Glutamatergic neuron (in vitro differentiated cells): ENCODE measurements at places on chromosomes 5 and 9. TPM values are rescaled to one million over a fixed set of nuclear protein-coding genes. Genes with fewer than 3 reads are reported as not detected.

The SPATA31C1 gene
- not detected for total RNA-seq

The NR5A1 gene
- not detected for total RNA-seq

The TAF11L10 gene
- total RNA-seq: 0.83 TPM

GRCh38 chr5:2241842-2242241 lies 359.1 kb upstream of the IRX4 start:
- DNase-seq: peak; percentile 78

DNA sequence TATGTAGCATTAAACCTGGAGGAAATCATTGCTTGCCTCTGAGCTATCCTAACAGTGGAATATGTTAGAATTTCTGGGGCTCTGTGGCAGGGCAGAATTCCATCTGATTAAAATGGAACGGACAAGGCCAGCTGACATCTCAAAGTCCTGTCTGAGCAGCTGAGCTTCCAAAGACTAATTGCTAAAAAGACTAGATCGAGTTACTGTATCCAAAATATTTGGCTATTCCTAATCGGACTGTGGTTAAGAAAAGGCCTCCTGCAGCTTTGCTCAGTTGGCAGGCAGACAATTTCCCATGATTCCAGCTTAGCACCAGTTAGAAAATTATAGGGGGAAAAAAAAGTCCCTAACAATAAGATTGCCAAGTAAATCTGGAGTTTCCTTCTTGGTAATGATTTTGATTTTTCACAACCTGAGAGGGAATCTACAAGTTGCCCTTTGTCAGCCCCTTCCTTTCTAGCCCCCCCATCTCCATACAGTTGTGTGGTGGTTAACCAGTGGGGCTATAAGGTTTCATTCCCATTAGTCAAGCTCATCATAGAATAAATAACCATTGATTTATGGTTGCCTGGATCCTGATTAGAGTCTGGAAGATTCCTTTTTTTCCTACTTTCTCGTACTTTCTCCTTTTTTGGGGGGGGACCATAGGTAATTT lies 26.4 kb downstream of the PTGR1 start:
- DNase-seq: no peak

DNA sequence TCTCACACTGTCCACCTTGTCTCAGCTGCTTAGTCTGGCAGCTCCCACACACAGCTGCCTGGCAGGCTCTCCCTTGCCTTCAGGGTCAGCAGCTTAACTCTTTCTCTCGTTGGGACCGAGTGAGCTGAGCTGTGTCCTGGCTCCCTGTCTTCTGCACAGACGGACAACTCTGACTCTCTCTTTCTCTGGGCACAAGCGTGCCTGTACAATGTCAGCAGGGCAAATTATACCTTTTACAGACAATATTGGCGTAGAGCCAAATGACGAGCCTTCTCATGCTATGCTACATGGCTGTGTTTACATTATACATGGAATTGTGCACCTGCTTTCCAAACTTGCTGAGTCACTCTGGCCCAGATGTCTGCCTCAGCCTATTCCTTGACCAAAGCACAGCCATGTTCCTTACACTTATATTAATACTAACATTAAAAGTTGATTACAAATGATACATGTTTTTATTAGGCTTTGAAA lies 188.6 kb downstream of the CYLC2 start:
- DNase-seq: no peak

- DNase-seq: peak; percentile 5
Observed at GRCh38 chr5:134133188-134133994, 18.9 kb downstream of the TCF7 start.

DNA sequence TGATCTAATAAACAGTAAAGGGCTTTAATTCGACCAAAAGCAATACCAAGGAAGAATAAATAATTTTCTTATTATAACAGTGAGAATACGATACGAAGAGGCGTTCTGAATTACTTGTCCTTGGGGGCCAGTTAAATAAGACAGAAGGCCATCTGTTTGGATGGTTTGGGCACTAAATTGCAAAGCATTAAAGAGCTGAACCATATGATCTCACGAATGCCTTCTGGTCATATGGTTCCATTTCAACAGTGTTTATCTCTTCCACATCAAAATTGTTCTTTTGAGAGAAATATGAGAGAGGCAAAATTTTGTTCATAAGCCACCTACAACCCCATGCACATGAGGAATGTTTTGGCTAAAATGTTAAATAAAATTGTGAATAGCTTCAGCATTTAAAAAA lies 605.4 kb downstream of the PTPRD start:
- DNase-seq: no peak

- DNase-seq: no peak
Observed at GRCh38 chr5:126438868-126439267, 15.7 kb downstream of the GRAMD2B start.

DNA sequence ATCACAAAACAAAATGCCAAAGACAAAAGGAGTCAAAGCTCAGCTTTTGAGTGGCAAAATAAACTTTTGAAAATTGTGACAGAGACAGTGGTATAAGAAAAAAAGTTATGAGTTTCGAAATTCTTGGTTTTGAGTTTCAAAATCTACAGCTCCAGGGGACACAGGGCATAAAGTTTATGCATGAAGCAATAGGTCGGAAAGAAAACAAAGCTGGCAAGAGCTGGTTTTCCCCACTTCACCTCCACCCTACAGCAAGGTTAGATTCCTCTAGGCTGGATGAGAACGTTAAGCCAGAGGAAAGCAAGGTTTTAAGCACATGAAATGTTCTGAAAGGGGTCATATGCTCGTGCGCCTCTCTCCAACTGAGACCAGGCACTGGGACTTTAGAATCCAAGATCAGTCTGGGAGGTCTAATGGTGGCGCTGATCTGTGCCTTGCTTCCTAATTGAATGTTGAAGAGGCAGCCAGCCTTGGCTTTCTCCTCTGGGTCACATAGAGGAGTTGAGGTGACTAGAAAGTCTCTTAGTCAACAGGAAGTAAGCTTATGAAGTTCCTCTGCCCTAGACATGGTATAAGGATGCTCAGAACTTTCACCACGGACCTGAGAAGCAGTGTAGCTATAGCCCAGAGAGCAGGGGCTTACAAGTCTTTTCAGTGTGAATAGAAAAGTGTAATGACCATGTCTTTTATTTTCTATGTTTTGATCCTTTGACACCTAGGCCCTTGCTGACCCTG lies 167.7 kb upstream of the DMAC1 start:
- DNase-seq: no peak

- no peak for DNase-seq
Observed at GRCh38 chr9:32403567-32404260, 19.3 kb downstream of the ACO1 start.

- DNase-seq: no peak
Observed at GRCh38 chr9:114483499-114483898, 21.8 kb downstream of the WHRN start.
